Temporal lobe (tissue), 4 donors: ENCODE measurements at places on chromosomes 1 and 21. TPM values are rescaled to one million over a fixed set of nuclear protein-coding genes. Genes with fewer than 3 reads are reported as not detected.

Gene SPATA1
- total RNA-seq: 0.74 TPM

Gene PRKAA2
- total RNA-seq: 29.5 TPM

Gene PLPPR5
- total RNA-seq: 56.8 TPM

Gene HSD3B1
- not detected for total RNA-seq

Gene MAP3K21
- total RNA-seq: 3.2 TPM

Gene PIK3CD
- 8.9 TPM for total RNA-seq

Gene HRNR
- not detected for total RNA-seq

Gene CRP
- total RNA-seq: not detected

Gene CHI3L2
- total RNA-seq: 0.49 TPM
